ENCODE measurements at places on chromosomes 3 and 15.

DNA sequence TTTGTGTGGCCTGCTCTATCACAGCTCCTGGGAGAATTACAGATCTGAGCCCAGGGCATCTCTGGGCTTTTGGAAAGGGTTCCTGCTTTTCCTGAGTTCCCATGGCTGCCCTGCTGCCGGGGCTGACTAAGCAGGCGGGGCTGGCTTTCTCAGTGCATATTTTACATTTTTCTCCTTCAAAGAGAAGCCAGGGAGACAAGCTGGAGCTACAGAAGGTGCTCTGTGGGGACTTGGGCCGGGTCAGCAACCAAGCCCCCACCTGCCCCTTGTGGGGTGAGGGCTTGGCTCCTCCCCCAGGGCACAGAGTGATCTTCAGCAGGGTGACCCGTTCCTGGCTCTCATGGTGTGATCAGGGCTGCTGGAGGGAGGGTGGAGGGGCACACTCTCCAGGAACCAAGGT lies 17.4 kb downstream of the ABTB1 start:
- no peak for DNase-seq

DNA sequence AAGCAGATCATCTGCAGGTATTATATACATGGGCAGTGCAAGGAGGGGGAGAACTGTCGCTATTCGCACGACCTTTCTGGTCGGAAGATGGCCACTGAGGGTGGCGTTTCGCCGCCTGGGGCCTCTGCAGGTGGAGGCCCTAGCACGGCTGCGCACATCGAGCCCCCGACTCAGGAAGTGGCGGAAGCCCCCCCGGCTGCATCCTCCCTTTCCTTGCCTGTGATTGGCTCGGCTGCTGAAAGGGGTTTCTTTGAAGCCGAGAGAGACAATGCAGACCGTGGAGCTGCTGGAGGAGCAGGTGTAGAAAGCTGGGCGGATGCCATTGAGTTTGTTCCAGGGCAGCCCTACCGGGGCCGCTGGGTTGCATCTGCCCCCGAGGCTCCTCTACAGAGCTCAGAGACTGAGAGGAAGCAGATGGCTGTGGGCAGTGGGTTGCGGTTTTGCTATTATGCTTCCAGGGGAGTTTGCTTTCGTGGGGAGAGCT lies 639 bp downstream of the MKRN3 start:
- no peak for DNase-seq

DNA sequence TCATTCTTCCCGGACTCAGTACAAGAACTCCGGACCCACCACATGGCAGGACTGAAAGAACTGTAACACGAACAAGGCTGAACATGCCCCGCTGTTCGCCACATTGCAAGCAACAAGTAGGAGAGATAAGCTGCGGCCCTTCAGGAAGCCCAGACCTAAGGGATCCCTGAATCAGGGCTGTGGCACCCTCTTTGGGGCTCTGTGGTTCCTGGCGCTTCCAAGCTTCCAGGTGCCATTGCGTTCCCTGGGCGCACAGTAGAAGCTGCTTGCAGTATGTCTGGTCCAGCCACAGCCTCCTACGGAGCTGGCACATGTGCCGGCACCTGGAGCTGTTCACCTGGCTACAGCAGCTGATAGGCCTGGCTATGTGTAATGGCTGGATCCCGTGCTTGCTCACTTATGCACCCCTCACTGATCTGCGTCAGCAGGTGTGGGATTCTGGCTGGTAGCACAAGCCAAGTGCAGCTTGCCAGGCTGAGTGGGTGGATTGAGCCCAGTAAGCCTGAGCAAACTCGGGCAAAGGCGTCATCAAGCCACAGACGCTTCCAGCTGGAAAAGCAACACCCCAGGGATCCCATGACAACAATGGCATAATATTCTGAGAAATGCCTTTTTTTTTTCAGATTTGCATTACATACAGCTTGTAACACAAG lies 748.6 kb upstream of the GBE1 start:
- no peak for DNase-seq

DNA sequence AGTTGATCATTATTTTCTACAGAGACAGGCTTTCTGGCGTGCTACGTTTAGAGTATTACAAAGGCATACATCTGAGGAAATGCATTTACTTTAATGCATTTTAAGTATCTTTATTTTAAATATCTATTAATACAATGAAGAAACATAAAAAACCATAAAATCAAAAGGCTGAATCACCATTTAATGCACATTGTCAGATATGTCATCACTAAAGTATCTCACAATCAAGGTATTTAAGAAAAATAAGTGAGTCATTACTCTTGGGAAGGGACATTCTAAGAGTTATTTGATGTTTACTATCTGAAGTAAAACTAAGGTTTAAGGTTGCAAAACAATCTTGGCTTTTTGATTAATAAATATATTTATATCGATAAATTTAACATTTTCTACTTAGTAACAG lies 102.2 kb downstream of the CTNNB1 start:
- no peak for DNase-seq

- DNase-seq = no peak
Measured at GRCh38 chr3:195886181-195887141, 21.9 kb downstream of the TNK2 start.

DNA sequence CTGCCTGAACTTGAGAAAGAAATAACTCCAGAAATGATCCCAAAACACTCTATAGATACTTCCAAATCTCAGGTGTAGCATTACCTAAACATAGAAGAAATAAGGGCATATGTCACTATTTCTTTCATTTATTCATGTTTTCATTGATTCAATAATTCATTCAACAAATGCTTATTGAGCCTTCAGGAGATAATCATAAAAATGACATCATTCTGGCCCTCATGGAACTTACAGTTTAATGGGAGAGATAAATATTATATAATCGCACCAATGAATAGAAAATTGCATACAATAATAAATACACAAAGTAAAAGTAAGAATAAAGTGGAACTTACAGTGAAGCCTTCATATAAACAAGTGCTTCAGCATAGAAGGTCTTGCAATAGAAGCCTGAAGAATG lies 58.1 kb upstream of the NR2F2 start:
- no peak for DNase-seq

GRCh38 chr15:58227706-58228543 lies 89.7 kb downstream of the AQP9 start:
- DNase-seq = peak; percentile 76

- no peak for DNase-seq
Measured at GRCh38 chr3:53226841-53227407, 28.9 kb downstream of the TKT start.

- DNase-seq = no peak
Measured at GRCh38 chr15:27328608-27329007, 357.6 kb downstream of the GABRG3 start.

GRCh38 chr15:51170882-51171633 lies 76.4 kb upstream of the TNFAIP8L3 start:
- no peak for DNase-seq

GRCh38 chr3:66200147-66200546 lies 20.7 kb upstream of the SLC25A26 start:
- DNase-seq = no peak

- DNase-seq = no peak
Measured at GRCh38 chr3:30628205-30628900, 22.0 kb downstream of the TGFBR2 start.

DNA sequence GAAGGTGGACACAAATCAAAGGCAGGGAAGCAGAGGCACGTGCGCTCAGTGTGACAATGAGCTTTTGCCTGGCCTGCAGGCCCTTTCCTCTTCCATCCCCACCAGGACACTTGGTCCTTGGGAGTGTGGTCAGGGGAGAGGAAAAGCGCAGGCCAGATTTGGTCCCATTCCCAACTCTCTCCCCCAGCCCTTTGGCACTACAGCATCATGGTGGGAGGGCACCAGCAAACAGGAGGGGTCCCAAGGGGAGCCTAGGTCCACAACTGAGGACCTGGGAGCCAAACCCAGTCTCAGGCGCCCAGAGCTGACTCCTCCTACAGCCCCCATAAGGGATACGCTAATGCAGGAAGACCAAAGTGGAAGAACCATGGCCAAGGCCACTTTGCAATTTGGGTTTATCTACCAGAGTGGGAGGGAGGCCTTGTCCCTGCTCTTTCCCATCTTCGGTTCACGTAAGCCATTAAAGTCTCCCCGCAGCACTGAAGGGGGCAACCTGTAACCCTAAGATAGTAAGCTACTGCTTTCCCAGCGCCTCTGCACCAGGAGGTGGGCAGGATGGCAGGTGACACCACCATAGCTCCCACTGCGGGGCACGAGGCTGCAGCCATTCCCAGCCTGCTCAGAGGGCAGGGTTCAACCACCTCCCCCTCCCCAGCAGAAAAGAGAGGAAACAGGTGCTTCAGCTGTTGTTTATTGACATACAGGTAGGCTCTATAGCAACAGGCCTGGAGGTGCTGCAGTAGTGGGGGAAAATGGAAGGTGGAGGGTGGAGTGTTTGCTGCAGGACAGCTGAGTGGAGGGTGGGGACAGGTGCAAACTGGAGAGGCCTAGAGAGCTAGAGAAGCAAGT lies 993 bp upstream of the GRAMD2A start:
- DNase-seq = peak; percentile 15

GRCh38 chr3:46609944-46610722 lies 2.2 kb upstream of the FAM240A start:
- no peak for DNase-seq

DNA sequence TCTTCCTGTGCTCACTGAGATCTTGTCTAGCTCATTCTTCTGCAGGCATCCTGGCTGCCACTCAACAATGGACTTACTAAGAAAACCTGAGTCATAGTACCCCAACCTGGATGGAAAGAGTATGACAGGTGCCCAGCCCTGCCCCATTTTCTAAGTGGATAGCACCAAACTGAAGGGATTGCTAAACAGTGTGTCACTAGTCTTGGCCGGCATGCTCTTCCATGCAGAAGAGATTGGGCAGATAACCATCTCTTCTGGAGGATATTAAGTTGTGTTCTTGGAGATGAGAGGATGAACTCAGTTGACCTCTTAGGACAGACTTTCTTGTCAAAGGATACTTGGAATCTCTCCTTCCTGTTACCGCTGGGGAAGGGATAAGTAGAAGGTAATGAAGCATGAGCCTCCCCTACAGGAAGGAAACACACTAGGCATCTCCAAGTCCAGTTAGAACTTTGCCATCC lies 797.5 kb downstream of the AGBL1 start:
- no peak for DNase-seq

- DNase-seq = no peak
Measured at GRCh38 chr15:84949043-84949442, 32.6 kb upstream of the PDE8A start.

DNA sequence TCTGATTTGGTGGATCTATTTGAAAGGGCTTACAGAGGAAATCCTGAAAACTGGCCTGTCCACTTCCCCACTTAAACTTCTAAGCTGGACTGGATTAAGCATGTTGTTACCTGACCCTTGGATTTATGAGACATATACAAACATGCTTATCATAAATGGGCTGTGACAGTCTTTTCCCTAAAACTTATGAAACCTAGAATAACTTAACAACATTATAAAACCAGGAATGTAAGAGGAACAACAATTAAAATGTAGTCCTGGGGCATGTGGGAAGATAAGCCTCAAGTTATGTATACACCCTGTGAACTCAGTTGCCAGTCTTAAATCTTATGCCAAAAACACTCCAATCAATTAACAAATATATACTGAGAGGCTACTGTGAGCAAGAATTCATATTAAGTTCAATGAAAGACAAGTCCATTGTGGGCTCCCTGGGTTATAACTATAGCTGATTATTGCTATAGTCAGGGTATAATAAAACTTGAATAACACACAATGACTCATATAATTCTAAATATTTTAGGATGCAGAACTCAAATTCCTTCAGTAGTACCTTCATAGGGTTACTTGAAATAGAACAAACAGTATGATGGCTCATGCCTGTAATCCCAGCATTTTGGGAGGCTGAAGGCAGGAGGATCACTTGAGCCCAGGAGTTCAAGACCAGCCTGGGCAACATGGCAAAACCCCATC lies 87.2 kb upstream of the PPIB start:
- DNase-seq = no peak

DNA sequence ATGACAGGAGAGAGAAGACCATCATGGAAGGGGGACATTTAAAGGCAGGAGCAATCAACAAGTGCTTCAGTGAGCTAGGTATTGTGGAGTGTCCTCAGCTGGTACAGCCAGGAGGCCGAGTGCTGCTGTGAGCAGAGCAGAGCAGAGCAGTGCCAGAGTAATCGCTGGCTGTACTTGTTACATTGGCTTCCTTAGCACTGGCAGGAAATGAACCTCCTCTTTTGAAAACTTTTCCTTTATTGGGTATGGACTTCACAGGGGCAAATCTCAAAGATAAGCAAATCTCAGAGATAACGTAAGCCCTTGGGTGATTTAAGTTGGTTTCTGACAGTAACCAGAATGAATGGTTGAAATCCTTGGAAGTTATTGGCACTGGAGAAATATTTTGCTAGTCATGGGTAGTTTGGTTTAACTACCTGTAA lies 2.1 kb downstream of the SH3GL3 start:
- no peak for DNase-seq

DNA sequence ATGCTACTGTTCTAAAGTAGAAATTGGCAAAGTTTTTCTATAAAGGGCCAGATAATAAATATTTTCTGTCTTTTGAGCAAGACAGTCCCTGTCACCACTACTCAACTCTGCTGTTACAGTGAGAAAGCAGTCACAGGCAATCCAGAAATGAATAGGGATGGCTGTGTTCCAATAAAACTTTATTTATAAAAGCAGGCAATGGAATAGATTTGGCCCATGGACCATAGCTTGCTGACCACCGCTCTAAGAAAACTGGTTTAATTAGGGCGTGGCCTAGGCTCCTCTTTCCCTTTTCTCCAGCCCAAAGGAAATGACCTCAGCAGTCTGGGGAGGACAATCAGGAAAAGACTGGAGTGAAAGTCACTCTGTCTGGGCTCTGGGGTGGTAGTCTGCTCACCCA lies 183.8 kb downstream of the MEGF11 start:
- no peak for DNase-seq

- DNase-seq = peak; percentile 33
Measured at GRCh38 chr15:85543741-85544155, 163.3 kb downstream of the AKAP13 start.

DNA sequence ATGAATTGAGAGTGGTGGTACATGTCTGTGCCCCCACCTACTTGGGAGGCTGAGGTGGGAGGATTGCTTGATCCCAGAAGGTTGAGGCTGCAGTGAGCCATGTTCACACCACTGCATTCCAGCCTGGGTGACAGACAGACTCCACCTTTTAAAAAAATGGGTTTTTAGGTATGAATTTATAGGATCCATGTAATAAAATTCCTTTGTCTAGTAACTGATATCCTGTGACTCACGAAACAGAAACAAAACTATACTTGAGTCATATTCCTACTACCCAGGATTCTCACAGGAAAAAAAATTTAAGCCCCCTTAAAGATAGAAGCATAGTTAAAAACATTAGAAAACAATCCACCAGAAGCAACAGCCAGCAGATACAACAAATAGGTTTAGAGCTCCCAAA lies 10.0 kb upstream of the CRTC3 start:
- no peak for DNase-seq

GRCh38 chr15:90402223-90402622 lies 14.2 kb downstream of the IQGAP1 start:
- no peak for DNase-seq

DNA sequence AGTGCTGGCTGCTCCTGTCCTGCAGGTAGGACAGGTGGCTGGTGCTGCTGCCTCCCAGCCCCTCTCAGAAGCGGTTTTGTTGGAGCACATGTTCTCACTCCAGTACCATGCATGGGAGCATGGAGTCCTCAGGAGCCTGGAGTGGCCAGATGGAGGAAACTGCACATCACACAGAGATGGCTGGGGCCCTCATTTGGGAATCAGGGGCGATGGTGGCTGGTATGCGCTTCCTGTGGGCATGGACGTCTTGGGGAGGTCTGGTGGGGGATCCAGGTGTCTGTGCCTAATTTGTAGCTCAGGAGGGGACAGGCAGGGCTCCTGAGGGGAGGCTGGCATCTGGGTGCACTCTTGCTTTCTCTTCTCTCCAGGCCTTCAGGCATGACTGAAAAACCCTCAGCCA lies 168.2 kb downstream of the KLF13 start:
- no peak for DNase-seq
